ENCODE measurements at places on chromosomes 16 and 17.

DNA sequence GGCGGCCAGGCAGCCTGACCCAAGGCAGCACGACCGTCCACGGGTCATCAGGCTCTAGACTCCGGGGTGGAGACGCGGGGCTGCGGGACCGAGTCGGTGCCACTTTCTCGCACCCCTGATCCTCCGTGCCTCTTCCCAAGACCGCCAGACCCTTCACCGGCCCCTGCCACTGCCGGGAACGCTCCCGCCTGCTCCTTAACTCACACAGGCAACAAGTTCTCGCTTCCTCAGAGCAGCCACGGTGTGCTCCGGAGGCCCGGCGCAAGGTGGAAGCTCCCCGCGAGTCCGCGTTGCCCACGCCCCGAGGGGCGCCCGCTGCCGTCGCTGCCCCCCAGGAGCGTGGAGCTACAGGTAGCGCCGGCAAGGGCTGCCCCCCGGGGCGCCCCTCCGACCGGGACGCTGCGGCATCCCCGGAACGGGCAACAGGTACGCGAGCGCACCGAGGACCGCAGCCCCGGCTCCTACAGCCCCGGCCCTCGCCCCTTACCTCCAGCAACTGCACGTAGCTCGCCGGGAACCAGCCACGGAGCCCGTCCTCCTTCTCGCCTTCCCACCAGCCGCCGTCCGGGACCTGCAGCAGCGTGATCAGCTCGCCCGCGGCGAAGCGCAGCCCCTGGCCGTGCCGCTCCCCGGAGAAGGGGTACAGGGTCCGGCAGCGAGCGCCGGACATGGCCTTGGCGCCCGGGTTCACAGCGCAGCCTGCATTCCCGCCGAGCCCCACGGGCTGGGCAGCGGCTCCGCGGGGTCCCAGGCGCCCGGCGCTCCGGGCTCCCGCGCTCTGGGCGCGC lies 491 bp downstream of the GAS7 start:
- no peak for DNase-seq

DNA sequence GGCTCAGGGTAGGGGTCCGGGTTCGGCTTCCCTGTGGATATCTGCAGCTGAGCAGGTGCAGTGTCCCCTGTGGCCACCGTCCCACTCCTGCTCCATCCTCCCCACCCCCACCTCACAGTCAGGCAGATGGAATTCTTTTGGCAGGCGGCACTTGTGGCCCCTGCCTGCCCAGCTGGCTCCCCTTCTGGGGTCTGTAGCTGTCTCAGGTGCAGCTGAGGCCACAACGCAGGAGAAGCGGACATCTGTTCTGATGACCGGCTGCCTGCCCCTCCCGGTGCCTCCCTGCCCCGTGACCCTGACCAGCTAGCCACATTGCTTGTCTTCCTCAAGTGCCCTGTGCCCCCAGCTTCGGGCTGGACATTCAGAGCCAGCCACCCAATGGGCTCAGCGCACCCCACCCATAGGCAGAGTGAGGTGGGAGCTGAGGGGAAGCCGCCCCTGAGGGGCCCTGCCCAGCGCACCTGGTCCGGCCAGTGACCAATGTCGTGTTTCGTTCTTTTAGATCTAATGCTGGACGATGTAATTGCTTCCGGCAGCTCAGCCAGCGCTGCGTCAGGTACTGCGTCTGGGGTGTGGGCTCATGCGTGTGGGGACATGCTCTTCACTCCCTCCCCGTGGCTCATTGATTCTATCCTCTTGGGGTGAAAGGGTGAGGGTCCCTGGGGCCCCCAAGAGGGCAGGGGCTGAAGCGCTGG lies 25.2 kb upstream of the ABCC3 start:
- DNase-seq = no peak

DNA sequence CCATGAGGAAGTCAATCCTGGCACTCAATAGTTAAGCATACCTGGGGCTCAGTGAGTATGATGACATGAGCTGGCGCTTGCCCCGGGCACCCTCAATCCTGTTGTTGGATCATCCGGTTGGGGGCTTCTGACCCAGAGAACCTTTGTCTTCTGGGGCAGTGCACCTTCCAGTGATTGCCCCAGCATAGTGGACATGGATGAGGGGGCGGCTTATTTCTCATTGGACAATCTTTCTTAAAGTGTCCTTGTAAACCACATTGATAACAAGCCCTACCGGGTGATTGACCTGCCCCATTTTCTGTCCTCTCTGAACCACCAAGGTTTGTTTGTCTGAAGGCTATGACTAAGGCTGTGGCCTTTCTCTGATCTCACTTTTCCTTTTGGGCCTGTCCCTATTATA lies 18.2 kb downstream of the IGSF6 start:
- no peak for DNase-seq

GRCh38 chr17:10075919-10076318 lies 122.5 kb downstream of the GAS7 start:
- DNase-seq = no peak

- DNase-seq = no peak
Measured at GRCh38 chr17:40431231-40431602, 12.0 kb upstream of the IGFBP4 start.

DNA sequence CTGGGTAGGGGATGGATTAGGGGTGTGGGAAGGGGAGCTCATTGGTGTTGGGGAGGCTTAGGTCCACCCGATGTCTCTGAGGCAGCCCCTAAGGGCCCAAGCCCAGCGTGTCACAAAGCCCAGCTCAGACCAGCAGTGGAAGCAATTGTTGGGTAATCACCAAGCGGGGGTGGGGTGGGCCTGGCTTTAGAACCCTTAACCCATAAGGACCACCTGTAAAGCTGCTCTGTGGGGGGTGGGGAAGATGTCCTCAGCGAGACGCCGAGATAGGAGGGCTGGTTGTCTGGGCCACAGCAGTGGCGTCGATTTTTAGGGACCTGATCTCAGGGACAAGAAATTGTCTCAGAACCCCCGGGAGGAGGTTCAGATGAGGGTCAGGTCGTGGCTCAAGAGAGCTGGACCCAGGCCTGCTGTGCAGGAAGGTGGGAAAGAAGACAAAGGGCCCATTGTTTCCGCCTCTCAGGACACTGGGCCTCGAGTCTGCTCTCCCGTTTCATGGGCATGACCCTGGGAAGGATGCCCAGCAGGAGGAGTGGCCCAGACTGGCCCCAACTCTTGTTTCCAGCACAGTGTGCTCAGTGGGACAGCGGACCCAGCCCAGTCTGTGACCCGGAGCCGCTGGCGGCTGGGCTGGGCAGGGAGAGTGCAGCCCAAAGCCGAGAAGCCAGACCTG lies 15.9 kb downstream of the ST6GALNAC2 start:
- no peak for DNase-seq

- no peak for DNase-seq
Measured at GRCh38 chr16:49000594-49000993, 281.0 kb downstream of the CBLN1 start.

DNA sequence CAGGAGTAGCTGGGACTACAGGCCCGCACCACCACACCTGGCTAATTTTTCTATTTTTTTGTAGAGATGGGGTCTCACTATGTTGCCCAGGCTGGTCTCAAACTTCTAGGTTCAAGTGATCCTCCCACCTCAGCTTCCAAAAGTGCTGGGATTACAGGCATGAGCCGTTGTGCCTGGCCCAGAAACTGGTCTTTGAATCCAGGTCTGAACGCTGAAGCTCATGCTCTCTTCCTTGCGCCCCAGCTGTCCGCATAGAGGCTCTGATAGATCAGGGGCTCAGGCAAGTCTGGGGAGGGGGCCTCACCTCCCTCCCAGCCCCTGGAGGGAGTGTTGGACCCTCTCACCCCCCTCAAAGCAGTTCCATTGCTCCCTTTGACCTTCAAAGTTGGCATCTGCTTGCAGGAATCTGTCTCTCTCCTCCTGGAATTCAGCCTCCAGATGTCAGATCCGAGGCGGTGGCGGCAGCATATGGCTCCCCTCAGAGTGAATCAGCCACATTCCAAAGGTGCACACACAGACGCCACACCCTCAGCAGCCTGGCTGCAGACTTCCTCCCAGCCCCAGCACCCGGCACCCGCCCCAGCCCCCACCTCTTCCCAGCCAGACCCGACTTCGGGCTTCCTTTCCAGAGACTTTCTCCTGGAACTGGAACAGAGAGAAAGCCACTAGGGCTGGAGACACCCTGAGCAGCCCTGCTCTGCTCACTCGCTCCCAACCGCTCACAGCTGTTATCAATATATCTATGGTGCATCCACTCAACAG lies 16.9 kb upstream of the GLIS2 start:
- DNase-seq = peak; percentile 79

DNA sequence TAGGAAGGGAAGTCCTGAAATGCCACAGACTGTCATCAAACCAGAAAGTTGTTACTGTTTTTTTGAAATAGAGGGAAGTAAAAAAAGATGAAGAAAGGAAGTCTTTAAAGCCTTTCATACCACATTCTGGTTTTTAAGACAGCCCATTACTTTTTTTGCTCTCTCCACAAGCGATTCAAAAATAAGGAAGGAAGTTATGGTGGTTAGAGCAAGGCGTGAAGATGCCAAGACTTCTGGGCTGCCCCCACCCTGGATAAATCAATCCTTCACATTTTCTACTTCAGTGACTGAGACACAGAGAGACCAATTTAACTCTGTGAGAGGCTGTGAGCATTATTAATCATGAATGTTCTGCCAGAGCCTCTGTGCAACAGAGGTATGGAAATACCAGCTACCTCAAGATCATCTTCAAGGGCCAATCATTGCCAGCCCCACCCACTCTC lies 82.3 kb upstream of the BCAR1 start:
- no peak for DNase-seq

DNA sequence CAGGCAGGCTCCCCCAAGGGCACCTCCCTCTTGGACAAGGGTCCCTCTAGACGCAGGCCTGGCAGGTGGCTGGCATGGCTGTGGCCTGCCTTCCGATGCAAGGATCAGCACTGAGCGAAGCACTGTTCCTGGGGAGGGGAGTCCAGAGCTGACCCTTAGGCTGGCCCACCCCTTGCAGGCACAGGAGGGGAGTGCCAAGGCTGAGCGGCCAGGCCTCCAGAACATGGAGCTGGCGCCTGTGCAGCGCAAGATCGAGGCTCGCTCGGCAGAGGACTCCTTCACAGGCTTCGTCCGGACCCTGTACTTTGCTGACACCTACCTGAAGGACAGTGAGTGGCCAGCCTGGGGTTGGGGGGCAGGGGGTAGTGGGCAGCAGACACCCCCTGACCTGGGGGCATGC lies 16.8 kb upstream of the MYO15B start:
- DNase-seq = no peak

GRCh38 chr16:7366041-7366440 lies 33.4 kb downstream of the RBFOX1 start:
- no peak for DNase-seq

DNA sequence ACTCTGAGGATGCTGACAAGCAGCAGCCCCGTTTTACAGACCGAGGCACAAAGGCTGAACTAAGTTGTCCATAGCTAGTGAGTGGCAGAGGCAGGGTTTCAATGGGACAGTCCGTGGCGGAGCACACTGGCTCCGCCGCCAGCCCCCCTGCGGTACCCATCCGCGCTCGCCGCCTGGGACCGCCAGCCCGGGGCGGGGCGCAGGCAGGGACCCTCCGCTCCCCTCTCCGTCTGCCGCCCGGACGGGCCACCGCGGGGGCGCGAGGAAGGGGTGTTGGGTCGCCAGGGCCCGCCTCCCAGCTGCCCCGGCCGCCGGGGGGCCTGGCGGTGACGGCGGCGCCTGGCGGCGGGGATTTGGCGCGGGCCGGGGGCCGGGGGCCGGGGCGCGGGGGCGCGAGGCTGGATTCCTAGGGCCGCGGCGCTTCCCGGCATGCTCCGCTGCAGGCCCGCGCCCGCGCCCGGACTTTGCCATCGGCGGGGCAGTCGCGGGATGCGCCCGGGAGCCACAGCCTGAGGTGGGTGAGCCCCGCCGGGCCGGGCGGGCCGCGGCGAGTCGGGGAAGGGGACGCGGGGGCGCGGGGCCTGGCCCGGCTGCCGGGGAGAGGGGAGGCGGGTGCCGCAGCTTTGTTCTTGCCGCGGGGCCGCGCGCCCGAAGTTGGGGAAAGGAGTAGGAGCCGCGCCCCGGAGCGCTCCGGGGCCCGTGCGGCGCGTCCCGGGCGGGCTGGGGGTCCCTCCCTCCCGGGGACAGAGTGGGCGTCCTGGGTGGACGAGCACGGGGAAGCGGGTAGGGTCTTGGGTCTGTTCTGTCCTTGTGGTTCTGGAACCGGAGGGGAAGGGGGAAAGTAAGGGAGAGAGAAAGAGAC lies at the start of gene TMEM98:
Gene TMEM98, plus strand, starts transcription at position 430 of the 862 bp plus-strand sequence. CDS start 3,376 bp downstream, outside the sequence.
- DNase-seq = no peak

- DNase-seq = no peak
Measured at GRCh38 chr16:634051-634670, 1.9 kb downstream of the METTL26 start.

GRCh38 chr16:89443727-89444084 lies 46.7 kb downstream of the ANKRD11 start:
- DNase-seq = no peak

DNA sequence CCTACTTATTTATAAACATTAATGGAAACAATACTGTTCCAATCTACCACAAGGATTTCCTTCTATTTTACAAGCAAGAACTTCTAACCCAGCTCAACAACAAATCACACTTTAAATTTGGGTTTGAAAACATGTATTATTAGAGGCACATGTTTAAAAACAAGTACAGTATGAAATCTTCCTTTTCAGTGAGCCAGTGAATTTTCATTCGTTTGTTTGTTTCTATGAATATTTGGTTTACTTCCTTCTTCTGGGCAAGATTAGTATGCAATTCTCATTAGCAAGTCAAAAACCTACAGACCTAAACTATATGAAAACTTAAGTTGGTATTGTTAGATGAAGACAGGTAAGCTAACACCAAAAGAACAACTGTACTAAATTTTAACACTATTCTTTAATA lies 25.7 kb downstream of the SLFN12 start:
- DNase-seq = no peak

GRCh38 chr17:45398800-45399199 lies 33.9 kb downstream of the ARHGAP27 start:
- DNase-seq = no peak

- DNase-seq = no peak
Measured at GRCh38 chr17:51833045-51833444, 325.5 kb downstream of the CA10 start.

GRCh38 chr17:10927712-10928111 lies 89.8 kb upstream of the PIRT start:
- DNase-seq = no peak

DNA sequence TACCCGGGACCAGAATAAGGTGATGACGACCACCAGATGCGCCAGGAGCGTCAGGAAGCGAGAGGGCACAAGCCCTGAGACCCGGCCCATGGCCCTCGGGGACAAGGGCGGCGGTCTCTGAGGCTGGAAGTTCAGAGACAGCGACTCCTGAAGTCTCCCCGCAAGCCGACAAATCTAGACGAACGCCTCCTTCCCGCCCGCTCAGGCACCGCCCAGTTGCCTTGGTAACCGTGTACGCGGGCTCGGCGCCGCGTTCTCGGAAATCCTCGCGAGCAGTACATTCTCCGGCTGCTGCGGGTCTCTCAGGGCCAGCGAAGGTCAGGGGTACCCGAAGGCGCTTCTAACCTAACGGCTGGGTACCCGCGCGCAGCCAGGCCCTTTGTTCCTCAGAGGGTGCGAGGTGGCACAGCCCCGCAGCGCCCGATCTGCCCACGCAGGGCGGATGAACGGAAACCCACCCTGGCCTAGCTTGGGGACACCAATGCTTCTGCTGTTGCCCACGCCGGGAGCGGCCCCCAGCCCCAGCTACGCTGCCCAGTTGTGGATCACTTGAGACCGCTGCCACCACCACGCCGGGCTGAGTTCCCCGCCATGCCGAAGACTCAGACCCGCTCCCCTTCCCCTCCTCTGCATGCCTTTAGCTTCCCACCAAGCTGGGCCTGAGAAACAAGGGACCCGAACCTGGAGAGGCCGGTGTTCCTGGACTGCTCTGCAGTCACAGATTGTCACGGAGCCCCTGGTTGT lies at the start of gene TMEM107:
Gene TMEM107, minus strand, starts transcription at position 184 of the 744 bp plus-strand sequence. Its CDS starts 94 bp downstream, at position 90.
- DNase-seq = peak; percentile 84

GRCh38 chr17:61464130-61464842 lies 12.1 kb downstream of the TBX4 start:
- no peak for DNase-seq

GRCh38 chr17:37691807-37692206 lies 48.6 kb upstream of the DDX52 start:
- no peak for DNase-seq

GRCh38 chr16:24018485-24018884 lies 182.7 kb downstream of the PRKCB start:
- no peak for DNase-seq

Data from SW 1271 (cell line).